Hindlimb muscle (tissue), 1 donor: ENCODE measurements at places on chromosomes 7 and 10.
A peak's percentile ranks its signal among the peaks of the same experiment; 100 is the strongest.

DNA sequence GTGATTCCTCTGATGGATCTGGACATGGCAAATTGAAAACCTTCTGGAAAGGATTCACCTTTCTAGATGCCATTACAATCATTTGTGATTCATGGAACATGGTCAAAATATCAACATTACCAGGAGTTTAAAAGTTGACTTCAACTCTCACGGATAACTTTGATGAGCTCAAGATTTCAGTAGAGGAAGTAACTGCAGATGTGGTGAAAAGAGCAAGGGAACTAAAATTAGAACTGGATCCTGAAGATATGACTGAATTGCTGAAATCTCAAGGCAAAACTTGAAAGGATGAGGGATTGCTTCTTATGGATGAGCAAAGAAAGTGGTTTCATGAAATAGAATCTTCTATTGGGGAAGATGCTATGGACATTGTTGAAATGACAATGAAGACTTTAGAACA lies 293.6 kb downstream of the ARHGAP12 start:
- DNase-seq: no peak

- no peak for DNase-seq
These were observed 184.6 kb downstream of the ST7 start for GRCh38 chr7:117137868-117138267.

- peak; percentile 89 for DNase-seq
These were observed at the start of gene HTR5A for GRCh38 chr7:155069992-155070751. Gene HTR5A (plus strand): TSS chr7:155070324. CDS start chr7:155070900, 576 bp downstream.

DNA sequence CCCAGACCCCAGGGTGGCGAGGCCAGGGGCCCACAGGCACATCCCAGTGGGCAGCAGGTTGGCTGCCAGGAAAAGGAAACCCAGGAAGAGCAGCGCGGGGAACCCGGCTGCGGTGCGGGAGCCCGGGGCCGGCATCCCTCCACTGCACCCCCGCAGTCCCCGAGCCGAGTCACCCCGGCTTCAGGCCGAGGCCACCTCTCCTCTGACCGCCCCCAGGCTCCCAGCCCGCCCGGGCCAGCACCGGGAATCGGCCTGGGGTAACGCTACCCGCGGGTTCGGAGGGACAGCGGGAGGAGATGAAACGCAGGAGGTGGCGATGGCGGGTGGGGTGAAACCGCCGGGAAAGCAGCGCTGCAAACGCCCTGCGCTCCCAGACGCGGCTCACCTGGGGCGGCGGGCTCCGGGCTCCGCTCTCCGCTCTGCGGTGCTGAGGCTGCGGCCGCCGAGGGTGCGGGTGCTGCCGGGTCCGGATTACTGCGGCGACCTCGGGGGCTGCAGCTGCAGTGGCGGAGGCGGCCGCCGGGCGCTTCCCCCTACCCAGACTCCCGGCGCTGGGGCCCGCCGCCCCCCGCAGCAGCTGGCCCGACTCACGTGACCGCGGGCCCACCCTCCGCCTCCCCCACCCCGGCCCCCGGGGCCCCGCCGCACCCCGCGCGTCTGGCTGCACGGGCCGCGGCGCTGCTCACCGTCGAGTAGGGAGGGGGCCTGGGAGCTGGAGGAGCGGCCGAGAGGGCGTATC lies at the start of gene SCRN1:
Gene SCRN1, minus strand, starts transcription at position 545 of the 739 bp plus-strand sequence. CDS start 20,734 bp downstream, outside the sequence.
- peak; percentile 59 for DNase-seq

DNA sequence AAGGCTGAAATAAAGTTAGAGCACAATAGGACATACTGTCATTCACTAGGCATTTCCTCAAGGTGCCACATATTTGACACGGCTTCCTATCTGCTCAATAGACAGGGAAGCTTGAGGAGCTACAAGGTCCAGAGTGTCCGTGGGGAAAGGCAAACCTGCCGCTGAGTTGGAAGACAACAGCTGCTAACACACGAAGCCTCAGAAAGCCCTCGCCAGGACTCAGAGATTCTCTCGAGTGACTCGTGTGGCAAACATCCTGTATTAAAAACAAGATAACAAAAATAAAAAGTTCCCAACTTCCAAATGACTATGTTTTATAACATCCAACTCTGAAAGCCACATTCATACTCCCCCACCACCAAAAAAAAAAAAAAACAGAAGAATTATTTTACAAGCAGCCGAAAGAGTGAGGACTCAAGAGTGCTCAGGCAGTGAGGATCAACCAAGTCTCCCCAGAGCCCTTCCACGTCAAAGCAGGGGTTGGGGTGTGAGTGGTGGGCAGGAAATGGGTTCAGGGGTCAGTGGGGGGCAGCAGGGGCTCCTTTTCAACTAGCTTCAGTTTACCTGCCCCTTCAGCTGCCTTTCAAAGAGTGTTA lies 67.6 kb downstream of the STK17A start:
- no peak for DNase-seq

- no peak for DNase-seq
These were observed 7.0 kb upstream of the RPEL1 start for GRCh38 chr10:103238506-103239252.

GRCh38 chr10:119669975-119670640 lies 18.9 kb downstream of the BAG3 start:
- DNase-seq: no peak

DNA sequence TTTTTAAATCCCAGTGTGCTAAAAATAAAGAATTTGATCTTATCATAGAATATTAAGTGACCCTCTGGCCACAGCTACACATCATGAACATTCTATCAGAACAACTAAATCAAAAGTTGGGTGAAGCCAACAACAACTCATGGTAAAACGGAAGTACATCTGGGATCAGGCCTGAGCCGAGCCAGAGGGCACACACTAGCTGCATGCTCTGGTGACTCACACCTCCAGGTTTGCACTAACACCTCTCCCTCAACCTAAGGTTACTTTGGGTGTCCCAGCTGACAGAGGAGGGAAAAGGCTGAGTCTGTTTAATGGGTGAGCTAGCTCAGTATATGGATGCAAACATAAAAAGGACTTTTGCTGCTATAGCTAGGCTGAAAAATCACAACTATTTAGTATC lies 281.6 kb downstream of the HGF start:
- no peak for DNase-seq

- no peak for DNase-seq
These were observed 605 bp upstream of the NFKB2 start for GRCh38 chr10:102394801-102395399.

- DNase-seq: peak; percentile 59
These were observed 24.8 kb upstream of the SLIT1 start for GRCh38 chr10:97210543-97210960.

- peak; percentile 68 for DNase-seq
These were observed 402.6 kb downstream of the SORCS1 start for GRCh38 chr10:106761906-106762305.

DNA sequence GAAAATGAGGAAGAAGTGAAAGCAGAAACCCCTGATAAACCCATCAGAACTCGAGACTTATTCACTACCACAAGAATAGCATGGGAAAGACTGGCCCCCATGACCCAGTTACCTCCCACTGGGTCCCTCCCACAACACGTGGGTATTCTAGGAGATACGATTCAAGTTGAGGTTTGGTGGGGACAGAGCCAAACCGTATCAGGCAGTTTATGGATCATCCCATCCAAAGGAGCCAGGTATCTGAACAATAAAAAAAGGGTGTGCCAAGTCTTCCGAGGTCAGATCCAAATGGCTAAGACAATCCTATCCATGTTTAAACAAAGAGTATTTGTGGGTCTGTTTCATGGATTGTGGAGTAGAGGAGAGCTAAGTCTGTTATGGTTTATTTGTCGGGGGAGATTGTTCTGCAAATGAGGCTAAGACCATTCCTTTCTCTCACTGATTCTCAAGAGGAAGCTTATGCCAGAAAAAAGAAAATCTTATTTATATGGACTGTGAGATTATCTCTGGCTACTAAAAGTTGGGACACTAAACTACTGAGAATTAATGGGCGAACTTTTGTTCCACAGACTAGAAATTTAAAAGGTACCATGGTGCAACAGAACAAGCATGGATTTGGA lies 203.7 kb downstream of the IPMK start:
- DNase-seq: no peak

- no peak for DNase-seq
These were observed 1056.8 kb downstream of the SORCS1 start for GRCh38 chr10:106107706-106108105.

DNA sequence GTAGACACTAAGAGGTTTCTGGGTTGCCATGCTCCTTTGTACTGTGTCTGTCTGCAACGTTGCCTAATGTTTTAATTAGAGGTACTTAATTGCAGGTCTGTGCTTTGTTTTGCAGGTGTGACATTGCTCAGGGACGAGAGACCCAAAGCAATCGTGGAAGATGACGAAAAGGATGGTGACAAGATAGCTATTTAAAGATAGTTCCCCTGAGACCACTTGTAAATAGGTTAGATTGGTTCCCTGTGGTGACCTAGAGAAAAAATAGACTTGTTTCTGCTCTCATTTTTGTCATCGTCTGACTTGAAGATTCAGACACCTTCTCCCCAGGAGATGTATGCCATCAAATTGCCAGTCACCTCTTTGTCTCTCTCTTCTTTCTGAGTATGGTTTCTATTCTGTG lies 20.1 kb downstream of the PPP1R17 start:
- no peak for DNase-seq

DNA sequence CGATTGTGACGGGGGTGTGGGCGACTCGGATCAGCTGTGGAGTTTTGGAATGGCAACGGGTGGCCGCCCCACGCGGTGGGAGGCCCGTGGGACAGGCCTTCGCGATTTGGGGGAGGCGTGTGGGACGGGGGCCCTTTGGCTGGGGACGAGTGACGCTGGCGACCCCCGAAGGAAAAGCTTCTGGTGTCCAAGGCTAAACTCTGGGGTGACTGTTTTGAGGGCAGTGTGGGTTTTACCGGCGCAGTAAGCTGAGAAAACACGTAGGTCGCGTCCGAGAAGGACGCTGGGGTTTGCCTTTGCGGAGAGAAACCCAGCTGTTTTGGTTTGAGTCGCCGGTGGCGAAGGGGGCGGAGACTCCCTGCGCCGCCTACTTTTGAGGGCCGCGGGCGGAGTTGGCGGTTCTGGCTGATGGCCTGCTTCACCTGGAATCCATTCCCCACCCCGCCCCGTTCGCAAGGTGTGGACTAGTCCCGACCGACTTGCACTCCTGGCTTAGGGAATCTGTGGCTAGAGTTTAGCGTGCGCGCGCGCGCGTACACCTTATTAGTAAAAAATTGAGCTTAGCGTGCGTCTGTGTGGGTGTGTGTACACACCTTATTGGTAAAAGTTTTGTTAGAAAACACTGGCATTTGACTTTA lies 606 bp downstream of the TAX1BP1 start:
- DNase-seq: peak; percentile 78

- DNase-seq: no peak
These were observed 229.7 kb downstream of the CACNB2 start for GRCh38 chr10:18369859-18370473.

- no peak for DNase-seq
These were observed 119.8 kb downstream of the NKX6-2 start for GRCh38 chr10:132665946-132666704.

DNA sequence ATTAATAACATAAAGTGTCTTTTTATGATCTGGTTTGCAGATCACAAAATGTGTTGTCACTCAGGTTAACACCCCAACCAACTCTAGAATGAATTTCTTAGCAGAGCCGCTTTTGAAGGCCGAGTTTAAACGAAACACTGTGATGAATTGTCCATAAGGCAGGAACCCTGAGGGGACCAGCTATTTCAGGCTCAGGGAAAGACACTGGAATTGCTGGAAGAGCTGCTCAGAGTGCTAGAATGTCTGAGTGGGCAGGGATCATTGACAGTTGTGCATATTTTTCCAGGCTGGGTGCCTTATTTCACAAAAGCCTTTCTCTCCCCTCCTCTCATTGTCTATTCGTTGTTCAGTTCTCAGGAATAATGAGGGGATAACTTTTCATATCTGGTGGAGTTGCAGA lies 68.7 kb upstream of the PRKG1 start:
- no peak for DNase-seq

DNA sequence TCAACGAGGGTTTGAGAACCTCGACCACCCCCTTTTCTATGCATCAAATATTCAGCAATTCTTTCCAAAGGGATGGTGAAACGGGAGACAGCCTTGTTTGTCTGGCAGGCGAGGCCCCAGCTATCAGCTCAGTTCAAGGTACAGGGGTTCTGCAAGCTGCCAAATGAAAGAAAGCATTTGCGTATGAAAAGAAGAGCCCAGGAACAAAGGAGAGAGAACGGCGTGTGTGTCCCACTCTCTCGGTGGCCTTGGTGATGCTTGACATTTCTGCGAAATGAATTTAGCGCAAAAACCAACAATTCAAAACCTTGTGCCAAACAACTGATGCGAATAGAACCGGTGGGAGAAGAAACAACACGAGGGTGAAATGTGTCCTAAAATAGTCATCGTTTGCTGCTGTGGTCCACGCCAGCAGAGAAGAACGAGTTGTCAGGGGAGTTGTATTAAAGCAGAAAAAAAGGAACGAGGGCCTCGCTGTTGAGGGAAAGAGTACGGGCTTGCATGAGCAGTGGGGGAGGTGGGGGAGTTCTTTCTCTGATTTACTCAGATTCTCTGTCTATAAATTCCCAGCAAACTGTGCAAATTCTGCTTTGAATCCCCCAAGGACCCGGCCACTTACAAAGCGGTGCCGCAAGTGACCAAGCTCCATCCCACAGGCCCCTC lies 97.7 kb downstream of the TMEM130 start:
- DNase-seq: peak; percentile 19

DNA sequence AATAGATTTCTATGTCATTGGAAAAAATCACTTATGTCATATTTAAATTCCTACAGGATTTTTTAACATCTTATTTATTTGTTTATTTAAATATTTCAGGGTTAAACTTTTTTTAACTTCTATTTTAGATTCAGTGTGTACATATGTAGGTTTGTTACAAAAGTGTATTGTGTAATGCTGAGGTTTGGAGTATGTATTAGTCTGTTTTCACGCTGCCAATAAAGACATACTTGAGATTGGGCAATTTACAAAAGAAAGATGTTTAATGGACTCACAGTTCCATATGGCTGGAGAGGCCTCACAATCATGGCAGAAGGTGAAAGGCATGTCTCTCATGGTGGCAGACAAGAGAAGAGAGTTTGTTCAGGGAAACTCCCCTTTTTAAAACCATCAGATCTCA lies 65.4 kb downstream of the MGAM2 start:
- no peak for DNase-seq

- no peak for DNase-seq
These were observed 31.3 kb upstream of the TRIL start for GRCh38 chr7:28989211-28989980.

DNA sequence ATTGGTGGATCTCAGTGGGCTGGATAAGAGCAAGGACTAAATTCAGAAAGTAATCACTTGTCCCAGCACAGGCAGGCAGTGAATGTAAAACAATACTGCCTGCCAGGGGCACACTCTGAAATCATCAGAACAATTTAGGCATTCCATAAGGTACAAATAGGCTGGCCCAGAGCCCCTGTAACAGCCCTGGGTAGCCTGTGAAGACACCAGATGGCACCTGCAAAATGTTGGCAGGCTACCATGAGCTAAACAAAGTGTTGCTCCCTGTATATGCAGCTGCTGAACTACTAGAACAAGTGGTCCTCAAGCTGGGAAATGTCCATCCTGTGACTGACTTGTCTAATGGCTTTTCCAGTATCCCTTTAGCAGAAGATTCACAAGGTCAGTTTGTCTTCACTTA lies 3.0 kb upstream of the PRSS37 start:
- DNase-seq: no peak

GRCh38 chr10:11043446-11044127 lies 25.9 kb downstream of the CELF2 start:
- no peak for DNase-seq

GRCh38 chr10:103967448-103968071 lies 620 bp downstream of the SLK start:
- DNase-seq: peak; percentile 59

GRCh38 chr7:137324796-137325696 lies 18.5 kb downstream of the PTN start:
- no peak for DNase-seq
